ENCODE measurements at places on chromosomes 12 and 14.

DNA sequence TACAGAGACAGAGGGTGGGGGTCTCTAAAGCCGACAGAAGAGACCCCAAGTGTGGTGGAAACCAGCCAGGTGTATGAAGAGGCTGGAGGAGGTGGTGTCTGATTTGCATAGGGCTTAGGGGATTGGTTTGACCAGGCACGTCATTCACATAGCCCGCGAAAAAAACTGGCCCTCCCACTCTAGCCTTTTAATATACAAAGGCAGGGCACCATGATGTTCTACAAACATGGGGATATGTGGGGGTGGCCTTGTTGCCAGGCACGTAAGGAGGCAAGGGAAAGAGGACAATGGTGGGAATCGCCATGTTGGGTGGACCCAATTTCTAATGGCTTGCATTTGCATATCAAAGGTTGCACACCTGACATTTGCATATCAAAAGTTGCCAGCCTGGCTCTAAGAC, 13.2 kb downstream of the LALBA start:
- DNase-seq: no peak

- no peak for DNase-seq
These were observed 220.8 kb upstream of the CAND1 start for GRCh38 chr12:67048371-67048770.

DNA sequence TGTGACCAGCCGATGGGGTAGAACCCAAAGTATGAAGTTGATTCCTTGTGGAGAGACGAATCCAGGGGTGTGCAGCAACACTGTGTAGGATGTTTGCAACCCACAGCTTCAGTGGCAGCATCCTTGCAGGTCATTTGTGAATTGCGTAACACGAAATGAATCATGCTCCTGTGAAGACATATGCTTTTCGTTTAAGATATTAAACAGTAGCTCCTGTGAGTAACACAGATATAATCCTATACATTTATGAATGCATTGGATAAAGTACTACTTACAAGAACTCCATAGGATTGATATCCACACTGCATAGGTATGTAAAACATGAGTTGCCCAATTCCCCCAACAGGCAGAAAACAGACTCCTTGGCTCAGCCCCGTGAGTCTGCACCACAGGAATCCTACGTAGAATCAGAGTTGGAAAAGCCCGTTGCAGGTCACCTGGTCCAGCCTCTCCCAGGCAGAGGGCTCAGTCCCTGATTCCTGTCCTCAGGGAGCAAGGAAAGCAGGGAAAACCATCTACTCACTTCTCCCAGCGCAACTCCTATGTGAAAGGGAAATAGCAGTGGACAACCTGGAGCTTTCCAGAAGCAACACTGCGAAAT, 75.8 kb downstream of the GPATCH2L start:
- no peak for DNase-seq

DNA sequence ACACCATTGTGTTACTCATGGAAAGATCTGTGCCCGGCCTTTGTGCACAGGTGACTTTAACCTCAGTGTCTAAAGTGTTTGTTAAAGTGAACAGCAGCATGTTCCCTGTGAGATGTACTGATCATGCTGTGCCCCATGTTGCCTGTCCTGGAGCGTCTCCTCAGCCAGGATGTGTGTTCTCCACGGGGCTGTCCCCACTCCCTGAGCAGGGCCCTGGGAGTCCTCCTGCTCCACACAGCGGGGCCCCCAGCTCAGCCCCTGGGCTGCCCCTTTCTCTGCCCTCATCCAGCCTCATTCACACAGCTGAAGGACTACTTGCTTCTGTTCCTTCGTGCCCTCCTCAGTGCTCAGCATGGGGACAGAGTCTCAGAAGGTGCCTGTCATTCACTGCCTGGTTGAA, 131.5 kb downstream of the SLC38A6 start:
- DNase-seq: no peak

GRCh38 chr12:44258246-44258645, 422.4 kb downstream of the TMEM117 start:
- DNase-seq: no peak

GRCh38 chr14:86858031-86858430, 1135.0 kb downstream of the GALC start:
- DNase-seq: no peak

- DNase-seq: no peak
These were observed 5.7 kb downstream of the INF2 start for GRCh38 chr14:104694991-104695659.

GRCh38 chr12:129470196-129470595, 433.6 kb downstream of the TMEM132D start:
- no peak for DNase-seq

DNA sequence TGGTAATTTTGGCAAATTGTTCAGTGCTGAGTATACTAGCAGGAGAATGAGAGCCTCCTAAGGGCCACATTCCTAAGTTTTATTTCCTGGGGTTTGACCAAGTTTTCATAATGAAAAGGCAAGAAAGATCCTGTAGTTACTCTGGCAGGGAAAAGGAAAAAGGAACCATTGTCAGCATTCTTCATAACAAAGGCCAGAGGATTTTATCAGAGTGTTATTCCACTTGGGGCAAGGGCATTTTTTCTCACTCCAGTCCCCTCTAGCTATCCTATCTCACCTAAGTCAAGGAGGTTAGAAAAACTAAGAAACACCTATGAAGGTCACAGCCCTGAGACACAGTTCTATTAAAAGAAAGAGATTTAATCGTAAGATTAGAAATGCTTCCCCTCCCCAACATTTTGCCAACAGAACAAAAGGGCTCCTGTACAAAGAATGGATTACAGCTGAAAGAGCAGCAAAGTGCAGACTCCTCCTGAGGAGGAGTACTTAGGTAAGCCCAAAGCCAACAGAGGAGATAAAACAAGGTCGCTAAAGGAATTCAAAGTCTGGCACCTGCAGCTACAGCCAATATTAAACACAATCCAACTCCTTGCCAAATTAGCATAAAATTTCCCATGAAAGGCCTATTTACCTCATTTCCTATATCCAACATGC, 162.4 kb downstream of the GALC start:
- no peak for DNase-seq

DNA sequence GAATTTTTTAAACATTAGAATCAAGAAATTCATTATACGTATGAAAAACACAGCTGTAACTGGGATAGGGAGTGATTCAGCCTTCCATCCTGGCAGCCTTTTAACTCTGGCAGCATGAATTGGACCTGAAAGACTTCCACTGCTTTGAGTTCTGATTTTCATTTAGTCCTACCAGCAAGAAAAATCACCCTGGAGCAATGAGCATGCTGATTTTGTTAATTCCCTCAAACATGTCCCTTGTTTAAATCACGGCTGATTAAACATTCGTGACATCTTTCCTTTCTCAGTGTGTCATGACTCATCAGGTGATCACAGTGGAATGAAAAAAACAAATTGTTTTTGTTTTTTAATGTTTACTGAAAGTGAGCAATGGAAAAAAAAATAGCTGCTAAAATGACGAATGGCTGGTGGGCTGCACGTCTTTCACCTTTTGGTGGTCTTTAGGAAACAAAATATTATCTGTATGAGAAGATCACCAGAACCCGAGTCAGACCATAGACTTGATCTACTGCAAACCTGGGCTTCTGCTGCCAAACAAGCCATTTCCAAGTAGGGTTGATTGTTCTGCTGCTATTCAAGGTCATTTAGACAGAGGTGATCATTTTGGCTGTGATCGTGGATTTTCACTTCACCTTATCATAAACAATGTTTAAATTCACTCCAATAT, 67.0 kb upstream of the CAND1 start:
- DNase-seq: no peak

DNA sequence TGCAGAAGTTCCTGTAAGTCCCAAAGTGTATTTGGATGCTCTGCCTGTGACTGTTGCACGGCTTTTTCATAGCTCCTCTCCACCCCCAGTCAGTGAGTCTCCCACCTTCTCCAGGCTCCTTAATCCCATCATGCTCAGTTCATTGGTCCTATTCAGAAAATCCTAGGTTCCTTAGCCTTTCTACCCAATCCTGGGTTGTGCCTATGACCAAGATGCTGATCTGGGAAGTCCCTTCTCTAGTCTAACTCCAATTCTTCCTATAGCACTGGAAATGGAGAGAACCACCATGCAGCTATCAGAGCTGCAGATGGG, 7.7 kb downstream of the CISTR start:
- no peak for DNase-seq
